Stimulated activated CD4-positive, alpha-beta T cell treated with anti-CD3 and anti-CD28 coated beads, Interleukin-15, amount 100 ng/mL, for 48 hours (primary cell): ENCODE measurements at places on chromosomes 4 and X.

- no peak for DNase-seq
These were observed 116.2 kb upstream of the GPC3 start for GRCh38 chrX:134101636-134102035.

- DNase-seq: no peak
These were observed 13.4 kb downstream of the LEF1 start for GRCh38 chr4:108155373-108155772.

DNA sequence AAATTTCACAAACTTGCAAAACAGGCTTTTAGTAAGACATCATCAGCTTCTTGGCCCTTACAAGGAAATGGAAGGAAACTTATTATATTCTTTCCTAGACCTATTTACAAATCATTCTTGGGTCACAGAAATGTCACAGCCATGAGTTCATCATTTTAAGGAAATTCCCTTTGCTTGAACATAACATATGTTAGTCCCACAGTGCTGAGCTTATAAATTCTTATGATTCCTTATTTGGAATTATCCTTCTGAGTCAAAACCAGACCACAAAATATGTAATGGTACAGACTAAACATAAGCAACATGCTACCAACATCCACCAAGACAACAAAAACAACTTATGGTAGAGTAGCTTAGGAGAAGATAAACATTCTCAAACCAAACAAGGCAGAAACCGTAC lies 236.9 kb upstream of the CTSO start:
- DNase-seq: no peak

- DNase-seq: no peak
These were observed 26.3 kb upstream of the TMEM131L start for GRCh38 chr4:153439831-153440230.

DNA sequence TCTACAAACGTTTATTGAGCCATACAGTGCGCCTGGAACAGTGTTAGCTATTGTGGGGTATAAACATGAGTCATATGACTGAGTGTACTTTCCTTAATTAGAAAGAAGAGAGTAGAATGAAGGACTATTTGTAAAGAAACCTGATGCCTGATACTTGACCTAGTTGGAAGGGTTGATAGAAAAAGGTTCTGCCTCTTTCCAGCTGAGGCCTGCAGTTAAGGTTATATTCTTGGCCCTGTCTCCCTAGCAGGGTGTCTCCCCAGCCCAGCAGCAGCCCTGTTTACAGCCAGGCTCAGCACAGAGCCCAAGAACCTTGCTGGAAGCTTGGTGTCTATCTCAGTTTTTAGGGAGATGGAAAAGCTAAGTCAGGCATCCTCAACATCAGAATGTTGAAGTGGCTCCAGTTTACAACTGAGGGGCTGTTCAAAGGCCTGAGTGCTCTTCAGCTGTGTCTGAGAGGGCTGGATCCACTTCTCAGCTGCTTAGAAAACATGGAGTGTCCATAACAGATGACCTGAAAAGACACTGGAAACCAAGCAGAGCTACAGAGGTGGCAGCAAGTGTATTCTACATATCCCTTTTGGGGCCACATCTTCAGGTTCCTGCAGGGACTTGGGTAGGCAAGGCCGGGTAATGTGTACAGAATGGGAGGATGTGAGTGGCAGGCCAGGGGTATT lies 21.6 kb downstream of the NYX start:
- DNase-seq: no peak

DNA sequence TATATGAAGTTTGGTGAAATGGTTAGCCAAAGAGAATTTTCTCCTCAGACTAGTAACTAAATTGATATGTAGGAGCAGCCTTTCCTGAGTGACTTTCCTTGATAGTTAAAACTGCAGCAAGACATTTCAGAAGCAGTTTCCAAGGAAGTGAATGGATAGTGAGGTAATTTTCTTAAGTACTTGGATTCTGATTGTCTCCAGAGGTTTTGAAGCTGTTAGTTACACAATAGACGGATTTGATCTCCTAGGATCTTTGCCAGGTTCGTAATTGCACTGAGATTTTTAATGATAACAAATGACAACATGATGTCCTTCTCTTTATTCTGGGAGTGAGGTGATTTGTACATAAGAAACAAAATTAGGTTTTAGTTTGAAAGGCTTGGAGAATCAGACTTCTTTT lies 29.2 kb downstream of the PRRG1 start:
- DNase-seq: no peak

DNA sequence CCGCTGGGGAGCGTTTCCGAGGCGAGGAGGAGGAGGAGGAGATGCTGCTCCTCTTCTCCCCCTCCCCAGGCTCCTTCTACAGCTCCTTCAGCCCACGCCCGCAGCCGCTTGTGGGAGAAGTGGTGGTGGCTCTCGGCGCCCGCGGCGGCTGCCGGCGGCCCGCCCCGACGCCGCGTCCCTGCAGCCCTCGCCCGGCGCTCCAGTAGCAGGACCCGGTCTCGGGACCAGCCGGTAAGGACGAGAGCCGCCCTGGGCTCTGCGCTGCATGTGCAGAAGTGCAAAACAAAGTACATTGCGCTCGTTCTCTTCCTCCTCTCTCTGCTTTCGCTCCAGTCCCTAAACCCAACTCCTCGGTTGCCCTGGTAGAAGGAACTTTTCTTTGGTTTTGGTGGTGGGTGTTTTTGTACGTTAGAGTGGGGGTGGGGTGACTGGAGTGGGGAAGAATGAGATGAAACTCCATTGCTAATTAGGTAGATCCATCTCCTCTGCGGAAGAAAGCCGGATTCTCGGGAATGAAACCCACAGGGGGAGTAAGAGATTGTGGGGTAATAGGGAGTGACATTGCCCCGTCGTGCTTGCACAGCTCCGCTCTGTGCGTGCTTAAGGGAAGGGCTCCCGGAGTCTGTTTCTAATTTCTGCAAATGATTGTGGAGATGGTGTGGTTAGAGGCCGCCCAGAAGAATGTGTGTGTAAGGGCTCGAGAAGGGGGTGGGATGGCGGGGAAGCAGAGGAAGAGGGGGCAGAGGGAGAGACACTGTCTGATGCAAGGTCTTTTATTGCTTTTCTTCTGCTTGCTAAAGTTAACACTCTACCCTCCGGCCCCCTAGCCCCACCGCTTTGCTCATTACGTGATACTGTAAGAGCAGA lies 677 bp downstream of the PTPN13 start:
- no peak for DNase-seq

- no peak for DNase-seq
These were observed 658.5 kb downstream of the DACH2 start for GRCh38 chrX:86806786-86807185.

- DNase-seq: no peak
These were observed 51.3 kb downstream of the RTL9 start for GRCh38 chrX:110409925-110410324.
